ENCODE measurements at places on chromosomes 7 and 10.

DNA sequence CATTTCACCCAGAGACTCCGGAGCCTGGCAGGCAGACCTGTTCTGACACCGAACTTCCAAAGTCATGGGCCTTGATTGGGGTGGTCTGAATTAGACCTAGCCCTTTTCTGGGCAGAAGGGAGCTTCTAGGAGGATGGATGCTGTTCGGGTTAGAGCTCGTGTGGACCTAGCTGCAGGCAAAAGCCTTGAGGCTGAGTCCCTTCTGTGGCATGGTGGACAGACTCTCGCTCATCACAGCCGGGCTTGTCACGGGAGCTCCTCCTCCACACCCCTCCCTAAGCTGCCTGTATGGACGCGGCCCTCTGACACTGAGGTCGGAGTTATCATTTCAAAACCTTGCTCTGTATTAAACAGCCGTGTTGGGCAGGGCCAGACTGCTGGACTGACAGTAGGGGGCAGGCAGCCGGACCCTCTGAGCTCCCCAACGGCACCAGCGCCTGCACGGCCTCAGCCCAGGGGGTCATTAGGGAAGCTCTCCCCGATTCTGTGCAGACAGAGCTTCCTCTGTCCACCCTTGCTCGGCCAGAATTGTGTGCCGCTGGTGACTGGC lies 2.2 kb downstream of the IRF5 start:
- DNase-seq = no peak

DNA sequence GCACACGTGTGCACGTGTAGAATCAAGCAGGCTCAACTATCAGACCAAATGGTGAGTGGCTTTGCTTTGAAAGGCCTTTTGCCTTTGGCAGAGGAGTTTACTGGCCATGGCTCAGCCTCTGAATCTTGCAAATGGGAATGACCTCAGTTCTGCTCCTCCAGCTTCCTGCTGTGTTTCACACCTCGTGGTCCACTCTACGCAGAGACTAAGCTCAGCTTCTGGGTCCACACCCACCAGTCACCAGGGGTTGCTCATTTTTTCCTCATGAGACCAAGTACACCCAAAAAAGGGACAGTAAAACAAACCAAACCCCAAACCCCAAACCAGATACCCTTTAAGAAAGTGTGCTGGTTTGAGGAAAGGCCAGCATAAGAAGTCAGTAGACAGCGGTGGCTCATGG lies 236.4 kb downstream of the DNAJB6 start:
- DNase-seq = peak; percentile 30

DNA sequence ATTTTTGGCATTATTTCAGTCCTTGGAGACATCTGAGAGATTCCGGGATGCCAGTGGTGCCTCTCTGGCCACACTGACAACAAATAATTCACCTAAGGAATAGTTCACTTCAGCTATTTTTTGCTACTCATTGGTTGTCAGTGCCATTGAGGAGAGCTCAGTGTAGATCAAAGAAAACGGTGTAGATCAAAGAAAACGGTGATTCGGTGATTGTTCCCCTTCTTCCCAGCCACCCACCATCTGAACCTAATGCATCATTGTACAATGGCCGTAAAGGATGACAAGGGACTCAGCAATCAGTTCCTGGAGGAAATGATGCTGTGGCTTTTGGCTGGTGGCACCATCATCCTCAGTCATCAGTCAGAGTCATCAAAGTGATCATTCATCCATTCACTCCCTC lies 80.6 kb downstream of the PTPRZ1 start:
- no peak for DNase-seq

GRCh38 chr7:45689011-45689796 lies 115.0 kb downstream of the ADCY1 start:
- DNase-seq = no peak

- no peak for DNase-seq
Observed at GRCh38 chr7:16055263-16055976, 365.9 kb downstream of the CRPPA start.

- DNase-seq = no peak
Observed at GRCh38 chr10:102153093-102153620, 968 bp downstream of the NOLC1 start.

DNA sequence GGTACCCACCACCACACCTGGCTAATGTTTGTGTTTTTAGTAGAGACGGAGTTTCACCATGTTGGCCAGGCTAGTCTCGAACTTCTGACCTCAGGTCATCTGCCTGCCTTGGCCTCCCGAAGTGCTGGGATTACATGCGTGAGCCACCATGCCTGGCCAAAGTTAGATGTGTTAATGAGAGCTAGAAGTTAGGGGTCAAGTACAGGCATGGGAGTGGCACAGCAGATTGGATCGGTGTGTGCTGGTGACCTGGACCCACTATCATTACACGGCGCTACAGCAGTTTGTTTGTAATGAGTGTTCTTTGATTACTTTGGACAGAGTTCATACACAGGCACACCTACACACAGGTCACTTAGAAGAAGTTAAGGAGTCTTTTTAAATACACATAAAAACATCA lies 36.7 kb downstream of the DNAJB6 start:
- DNase-seq = no peak

DNA sequence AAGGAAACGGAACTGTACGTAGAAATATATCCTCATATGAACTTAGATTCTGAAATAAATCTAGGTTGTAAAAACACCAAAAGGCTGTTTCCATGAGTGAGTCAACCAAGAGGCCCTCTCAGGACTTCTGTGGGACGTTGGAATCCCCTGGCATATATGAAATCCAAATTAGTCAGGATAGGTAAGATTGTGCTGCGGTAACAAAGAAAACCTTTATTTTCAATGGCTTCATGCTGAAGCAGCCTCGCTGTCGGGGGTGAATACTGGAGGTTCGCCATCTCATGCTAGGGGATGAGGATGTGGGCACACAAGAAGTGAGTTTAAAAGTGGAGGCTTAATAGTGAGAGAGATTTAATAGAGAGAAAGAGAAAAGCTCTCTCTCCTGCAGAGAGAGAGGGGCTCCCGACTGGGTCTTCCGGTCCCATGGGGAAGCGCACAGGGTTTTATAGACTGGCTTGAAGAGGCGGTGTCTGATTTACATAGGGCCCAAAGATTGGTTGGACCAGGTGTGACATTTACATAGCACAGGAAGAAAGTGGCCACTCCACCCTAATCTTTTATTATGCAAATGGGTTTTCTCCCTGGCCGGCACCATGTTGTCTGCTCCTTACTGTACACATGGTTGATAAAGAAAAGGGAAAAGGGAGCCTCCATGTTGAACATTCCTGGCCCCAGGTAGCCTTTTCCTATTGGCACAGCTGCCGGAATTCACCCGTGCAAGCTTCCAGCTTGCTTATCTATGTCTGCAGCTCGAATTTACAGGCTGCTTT lies 52.3 kb upstream of the SEPHS1 start:
- DNase-seq = no peak

Measured in activated CD8-positive, alpha-beta T cell treated with anti-CD3 and anti-CD28 coated beads for 36 hours (primary cell).